Motor neuron (in vitro differentiated cells): ENCODE measurements at places on chromosomes 6 and 20.
A peak's percentile ranks its signal among the peaks of the same experiment; 100 is the strongest.

DNA sequence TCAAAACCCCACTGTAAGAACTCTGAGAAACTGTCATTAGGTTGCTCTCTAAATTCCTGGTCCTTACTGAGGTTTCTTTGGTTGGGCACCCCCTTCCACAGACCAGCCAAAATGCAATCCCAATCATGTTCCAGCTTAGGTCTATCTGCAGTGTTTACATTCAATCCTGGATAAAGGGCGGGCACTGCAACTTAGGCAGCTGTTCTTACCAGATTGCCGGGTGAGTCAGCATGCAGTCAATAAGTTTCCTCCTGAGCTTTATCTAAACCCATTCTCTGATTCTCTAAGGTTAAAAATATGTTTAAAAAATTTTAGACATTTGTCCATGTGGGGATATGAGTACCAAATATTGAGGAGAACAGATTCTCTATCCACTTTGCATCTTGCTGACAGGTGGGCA is 197.8 kb downstream of the HAO1 start:
- ATAC-seq = no peak

- ATAC-seq = no peak
These were observed 47.0 kb downstream of the MYH7B start for GRCh38 chr20:35002426-35003210.

- ATAC-seq = no peak
These were observed 157.2 kb downstream of the PTPRK start for GRCh38 chr6:128363020-128363813.

DNA sequence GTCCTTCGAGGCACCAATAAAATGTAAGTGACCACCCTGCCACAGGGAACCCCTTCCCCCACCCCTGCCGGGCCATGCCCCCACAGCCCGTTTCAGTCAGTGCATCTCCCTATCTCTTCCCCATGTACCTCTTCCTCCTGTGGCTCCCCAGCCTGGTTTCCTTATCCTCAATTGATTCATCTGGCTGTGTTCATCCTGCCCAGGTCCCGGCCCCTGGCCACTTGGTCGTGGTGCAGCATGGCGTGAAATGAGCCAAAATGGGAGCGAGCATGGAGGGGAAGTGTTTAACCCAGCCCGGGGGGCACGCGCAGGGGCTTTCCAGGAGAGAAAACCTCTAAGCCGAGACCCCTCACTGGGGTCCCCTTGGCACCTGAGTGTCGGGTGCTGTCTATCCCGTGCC is 35.9 kb downstream of the HM13 start:
- no peak for ATAC-seq

GRCh38 chr20:45039475-45039820 is 61.5 kb downstream of the KCNS1 start:
- no peak for ATAC-seq

DNA sequence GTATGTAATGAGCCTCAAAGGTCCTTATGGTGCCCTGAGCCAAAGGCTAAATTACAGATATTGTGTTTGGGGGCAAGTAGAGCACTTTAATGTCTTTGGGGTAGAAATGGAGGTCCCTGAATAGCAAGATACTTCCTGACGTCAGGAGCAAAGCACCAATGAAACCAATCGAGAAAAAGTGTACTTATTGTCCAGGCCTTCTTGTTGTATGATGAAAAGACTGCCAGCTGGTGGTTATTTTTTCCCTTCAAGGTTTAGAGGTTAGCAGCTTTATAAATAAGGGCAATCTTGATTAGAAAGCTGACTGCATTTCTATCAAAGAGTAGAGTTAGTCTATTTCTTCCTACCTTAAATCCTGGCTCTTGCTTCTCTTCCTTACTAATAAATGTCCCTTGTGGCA is 76.1 kb upstream of the HSF2 start:
- no peak for ATAC-seq

DNA sequence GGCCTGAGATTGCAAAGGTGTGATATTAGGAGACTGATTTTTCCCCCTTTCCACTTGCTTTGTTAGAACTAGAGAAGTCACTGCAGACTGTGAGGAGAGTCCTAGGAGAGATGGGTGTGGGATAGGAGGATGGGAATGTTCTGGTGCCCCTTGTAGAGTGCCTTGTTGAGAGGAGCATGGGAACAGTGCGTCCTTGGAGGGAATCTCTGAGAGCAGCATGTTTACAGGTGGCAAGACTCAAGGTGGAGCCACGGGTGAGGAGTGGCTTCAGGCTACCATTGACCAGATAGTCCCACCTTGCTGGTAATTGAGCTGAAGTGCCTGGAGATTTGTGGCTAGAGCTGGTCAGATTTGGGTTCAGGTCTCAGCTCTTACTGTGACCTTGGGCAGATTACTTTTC is 6.0 kb downstream of the PLCG1 start:
- ATAC-seq = no peak

DNA sequence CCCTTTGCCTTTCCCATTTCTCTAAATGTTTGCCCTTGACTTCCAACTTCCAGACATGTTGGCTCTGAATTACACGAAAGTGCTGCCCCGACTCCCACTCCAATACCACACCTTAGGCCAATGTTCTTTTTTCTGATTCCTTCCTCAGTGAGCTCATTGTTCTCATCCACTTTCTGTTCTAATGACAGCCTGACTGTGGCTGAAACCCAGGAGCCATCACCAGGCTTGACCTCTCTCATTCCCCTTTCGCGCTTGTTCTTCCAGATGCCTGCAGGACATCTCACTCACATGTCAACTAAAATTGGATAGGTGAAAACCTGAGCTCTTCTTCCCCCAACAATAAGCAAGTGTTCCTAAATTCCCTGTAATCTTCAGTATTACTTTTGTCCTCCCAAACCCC is 40.4 kb downstream of the PTPRK start:
- no peak for ATAC-seq

DNA sequence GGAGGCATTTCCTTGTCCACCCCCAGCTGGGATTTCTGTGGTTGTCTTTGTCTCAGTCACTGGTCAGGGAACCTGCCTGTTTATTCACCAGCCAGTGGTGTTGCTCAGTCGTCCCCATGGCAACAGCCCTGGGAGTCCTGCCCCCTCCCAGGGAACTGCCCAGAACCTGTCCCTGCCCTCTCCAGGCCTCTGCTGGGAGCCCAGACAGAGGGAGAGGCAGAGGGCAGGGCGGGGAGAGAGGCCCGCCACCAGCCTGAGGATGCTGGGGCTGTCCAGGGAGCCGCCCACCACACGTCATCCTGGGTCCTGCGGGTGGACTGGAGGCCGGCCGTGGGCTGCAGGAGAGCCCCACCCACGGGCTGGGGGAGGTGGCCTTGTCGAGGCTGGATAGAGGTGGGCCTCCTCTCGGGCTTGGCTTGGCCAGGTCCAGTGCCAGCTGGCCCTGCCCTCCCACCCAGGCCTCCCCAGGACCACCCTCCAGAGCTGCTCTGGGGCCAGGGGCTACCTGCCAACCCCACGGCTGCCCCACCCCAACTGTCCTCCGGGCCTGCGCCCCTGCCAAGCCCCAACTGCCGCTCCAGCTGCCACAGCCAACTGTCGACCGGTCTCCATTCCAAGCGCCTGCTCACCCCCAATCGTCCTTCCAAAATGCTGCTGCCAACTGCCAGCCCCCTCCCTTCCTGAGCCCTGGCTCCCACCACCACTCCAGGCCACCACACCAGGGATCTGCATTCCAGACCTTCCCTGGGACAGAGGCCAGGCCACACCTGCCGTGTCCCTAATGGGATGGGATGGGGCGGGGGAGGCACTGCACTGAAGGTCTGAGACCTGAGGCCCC is 4.2 kb upstream of the ZBTB46 start:
- peak; percentile 96 for ATAC-seq

GRCh38 chr6:154594496-154595198 is 84.2 kb upstream of the CNKSR3 start:
- ATAC-seq = no peak

DNA sequence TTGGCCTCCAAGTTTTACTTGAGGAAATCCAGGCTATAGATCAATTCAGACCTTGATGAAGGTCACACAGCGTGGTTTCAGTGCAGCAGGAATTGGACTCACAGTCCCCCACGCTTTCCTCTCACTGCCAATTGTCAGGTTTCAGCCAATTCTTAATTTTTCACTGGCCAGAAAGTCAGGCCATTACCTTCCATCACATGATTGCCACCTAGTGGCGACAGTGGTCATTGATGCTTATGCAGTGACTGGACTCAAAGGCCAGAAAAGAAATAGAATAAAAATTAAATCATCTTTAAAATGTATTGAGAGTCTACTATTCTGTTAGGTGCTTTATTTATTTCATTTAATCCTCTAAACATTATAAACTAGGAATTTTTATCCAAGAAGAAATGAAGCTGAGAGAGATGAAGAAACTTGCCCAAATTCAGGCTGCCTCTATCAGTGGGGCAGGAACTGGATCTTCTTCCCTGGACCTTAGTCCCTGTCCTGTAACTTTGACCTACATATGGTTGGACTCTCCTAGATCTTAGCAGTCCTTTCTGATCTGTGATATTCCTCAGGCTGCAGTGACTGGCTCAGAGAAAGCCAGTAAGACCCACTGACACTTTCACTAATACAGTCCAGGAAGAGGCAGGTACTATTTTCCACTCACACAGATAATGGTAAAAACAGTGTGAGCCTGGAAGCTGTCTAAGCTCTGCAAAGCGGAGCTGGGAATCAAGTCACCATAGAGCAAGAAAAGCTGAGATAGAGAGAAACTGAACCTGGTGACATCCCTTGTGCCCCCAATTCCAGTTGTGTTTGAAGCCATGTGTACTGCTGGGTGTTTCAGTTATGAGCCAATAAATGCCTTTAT is 133.3 kb downstream of the ELOVL4 start:
- no peak for ATAC-seq

GRCh38 chr6:45949256-45949655 is 66.4 kb downstream of the CLIC5 start:
- ATAC-seq = no peak

DNA sequence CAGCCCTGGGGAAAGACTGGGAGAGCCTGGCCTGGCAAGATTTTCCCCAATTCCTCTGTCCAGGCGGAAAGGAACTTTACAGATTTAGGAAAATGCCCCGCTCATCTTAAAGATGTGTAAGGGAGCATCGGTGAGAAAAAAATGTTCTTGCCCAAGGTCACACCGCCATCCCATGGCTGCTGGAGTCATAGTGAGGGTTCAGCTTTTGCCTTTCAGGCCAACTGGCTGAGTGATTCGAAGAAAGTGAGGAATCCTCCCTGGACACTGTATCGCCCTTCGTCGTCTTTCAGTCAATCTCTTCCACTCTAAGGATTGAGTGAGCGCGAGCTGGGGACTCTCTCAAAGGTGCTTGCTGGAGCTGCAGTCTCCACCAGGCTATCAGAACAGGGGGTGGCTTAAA is 1.4 kb downstream of the WFDC2 start:
- peak; percentile 20 for ATAC-seq

GRCh38 chr6:160344271-160344670 is 3.9 kb upstream of the SLC22A3 start:
- ATAC-seq = peak; percentile 56

- ATAC-seq = peak; percentile 73
These were observed at the start of gene CRIP3 for GRCh38 chr6:43308101-43308989. CRIP3 (minus strand) TSS chr6:43308826; CDS start chr6:43308792, 34 bp downstream.

- ATAC-seq = no peak
These were observed 26.8 kb downstream of the DOK5 start for GRCh38 chr20:54502179-54502578.

GRCh38 chr6:149636124-149636523 is 12.4 kb downstream of the KATNA1 start:
- ATAC-seq = no peak

- ATAC-seq = peak; percentile 95
These were observed at the start of gene TCF15 for GRCh38 chr20:610130-611046. TCF15 (minus strand) TSS chr20:610309; CDS start chr20:610237, 72 bp downstream.

GRCh38 chr20:63767886-63768285 is 28.3 kb downstream of the SLC2A4RG start:
- ATAC-seq = no peak

- ATAC-seq = no peak
These were observed 5.8 kb downstream of the APOBEC2 start for GRCh38 chr6:41058783-41059181.

DNA sequence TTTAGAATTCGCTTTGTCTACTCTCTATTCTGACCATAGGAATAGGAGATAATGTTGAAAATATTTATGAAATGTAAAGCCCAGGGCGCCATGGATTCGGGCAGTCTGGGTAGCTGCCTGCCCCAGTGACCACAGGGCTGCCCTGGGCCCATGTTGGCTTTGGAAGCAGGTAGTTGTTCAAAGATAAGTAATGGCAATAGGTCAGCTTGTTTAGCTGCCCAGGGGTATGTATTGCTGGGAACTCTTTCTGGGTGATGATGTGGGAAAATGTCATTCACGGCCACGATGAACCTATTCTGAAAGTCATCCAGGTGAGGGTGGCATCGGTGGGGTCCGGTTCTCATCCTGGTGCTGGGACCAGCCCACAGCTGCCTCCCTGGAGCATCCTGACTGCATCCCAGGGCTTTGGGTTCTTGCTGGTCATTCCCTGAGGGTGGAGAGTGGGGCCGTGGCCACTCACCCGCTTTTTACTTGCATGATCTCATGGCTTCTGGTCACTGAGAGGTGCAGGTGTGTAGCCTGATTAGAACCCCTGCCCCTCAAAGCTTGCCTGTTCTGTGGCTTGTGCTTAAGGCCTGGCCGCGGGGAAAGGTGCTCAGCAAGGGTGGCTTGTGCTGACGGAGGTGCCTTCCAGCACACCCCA is 102.8 kb downstream of the ERMARD start:
- ATAC-seq = no peak

GRCh38 chr6:33885132-33886057 is 81.6 kb upstream of the MLN start:
- ATAC-seq = no peak

- ATAC-seq = no peak
These were observed 3.9 kb downstream of the OSBPL2 start for GRCh38 chr20:62242176-62242575.

- no peak for ATAC-seq
These were observed 188.8 kb downstream of the CD83 start for GRCh38 chr6:14306151-14306906.
